ENCODE measurements at places on chromosomes 12 and 14.
A peak's percentile ranks its signal among the peaks of the same experiment; 100 is the strongest.

DNA sequence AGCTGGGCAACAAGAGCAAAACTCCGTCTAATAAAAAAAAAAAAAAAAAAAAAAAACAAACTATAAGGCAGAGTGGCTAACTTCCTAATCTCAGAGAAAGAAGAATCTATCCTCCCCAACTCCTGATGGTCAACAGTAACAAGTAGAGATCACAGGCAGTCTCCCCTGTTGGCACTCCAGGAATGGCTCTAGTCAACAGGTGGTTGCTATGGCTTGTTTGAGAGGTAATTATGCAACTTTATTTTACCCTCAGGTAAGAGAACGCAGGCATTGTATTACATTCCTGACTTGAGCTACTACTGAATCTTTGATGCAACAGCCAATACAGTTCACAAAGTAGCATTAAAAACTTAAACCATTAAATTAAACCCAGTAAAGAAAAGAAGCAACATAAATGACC, 180.3 kb downstream of the DICER1 start:
- no peak for DNase-seq

GRCh38 chr14:102764220-102764671, 13.0 kb upstream of the TRAF3 start:
- no peak for DNase-seq

DNA sequence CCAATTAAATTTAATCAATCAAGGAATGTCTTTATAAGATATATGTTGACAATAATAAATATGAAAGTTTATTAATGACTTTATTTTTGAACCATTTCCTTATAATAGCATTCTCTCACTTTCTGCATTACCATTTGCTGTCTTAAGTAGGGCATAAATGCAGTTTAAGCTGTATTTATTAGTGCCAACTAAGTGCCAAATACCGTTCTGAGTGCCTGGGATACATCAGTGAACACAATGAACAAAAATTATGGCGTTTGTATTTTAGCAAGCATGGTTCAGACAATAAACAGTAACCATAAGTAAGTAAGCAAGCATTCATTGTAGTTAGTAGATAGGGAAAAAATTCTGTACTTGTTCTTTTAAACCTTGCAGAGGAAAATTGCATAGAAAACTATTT, 145.8 kb downstream of the FUT8 start:
- DNase-seq = no peak

DNA sequence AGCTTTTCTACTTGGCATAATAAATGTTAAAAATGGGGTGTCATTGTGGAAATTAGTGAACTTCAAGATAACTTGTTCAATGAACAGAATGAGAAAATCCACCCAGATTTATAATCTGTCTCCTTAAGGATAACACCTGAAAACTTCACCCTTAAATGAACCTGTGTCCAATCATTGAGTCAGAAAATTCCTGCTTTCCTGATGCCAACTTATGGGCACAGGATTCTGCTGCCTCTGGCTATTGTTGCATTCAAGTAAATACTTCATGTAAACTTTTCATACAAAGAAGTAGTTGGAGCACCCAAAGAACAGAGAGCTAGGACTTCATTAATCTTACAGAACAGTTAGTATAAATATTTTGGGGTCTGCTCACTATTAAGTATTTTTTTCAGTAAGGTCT, 98.9 kb upstream of the PLEKHA5 start:
- DNase-seq = no peak

DNA sequence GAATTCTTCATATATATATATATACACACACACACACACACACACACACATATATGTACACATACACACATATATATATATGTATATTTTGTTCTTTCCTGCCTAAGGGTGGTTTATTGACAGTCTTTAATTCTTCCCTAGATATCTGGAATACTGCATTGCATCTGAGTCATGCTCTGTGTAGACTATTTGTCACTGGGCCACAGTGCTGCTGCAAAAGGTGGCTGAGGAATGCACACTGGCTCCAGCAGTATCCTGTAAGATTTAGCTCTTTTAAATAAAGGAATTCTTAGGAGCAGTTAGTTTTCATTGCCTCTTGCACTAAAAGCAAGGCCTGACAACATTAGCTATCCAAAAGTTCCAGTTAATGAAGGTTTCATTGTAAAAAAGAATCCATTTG, 200.9 kb downstream of the APAF1 start:
- no peak for DNase-seq

DNA sequence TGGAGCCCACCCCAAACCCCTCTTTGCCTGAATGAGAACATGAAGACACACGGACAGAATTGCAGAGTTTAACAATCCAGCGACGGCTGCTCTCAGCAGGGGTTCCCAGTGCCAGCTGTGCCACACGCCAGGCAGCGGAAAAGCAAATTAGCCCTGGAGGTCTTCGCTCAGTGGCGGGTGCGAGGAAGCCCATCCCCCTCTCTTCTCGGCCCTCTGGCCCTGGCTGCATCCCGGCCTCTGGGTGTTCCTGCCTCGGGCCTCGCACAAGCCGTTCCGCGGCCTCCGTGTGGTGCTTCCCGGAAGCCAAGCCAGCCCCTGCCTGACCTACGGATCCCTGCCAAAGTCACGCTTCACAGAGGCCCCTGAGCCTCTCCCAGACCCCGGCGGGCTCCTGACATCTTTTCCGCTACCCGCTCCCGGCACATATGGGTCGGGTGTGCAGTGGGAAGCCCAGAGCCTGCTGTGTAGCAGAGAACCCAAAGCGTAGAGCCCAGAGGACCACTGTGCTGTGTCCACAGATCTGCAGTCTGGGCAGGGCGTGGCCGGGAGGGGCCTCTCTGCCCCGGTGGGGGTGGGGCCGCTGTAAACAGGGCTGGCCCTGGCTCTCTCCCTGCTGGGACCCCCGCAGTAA, 70.7 kb upstream of the GALNT9 start:
- DNase-seq = no peak

- DNase-seq = peak; percentile 24
Measured at GRCh38 chr14:30214014-30214413, 286.4 kb upstream of the PRKD1 start.

DNA sequence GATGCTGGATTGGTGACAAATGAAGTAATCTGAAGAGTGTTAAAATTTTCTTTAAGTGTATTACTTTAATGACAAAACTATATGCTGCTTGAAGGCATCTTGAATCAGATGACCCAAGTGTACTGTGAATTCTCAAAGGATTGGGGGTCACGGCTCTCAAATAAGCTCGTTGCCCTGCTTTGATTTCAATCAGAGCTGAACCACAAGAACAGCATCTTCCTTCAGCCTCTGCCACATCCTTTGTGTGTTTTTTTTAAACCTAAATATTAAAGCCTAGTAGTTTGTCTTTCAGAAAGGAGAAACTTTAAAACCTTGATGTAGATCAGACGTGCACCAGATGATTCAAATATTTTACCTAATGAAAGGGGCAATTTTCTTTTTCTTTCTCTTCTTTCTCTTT, 11.7 kb downstream of the ELK3 start:
- DNase-seq = no peak

DNA sequence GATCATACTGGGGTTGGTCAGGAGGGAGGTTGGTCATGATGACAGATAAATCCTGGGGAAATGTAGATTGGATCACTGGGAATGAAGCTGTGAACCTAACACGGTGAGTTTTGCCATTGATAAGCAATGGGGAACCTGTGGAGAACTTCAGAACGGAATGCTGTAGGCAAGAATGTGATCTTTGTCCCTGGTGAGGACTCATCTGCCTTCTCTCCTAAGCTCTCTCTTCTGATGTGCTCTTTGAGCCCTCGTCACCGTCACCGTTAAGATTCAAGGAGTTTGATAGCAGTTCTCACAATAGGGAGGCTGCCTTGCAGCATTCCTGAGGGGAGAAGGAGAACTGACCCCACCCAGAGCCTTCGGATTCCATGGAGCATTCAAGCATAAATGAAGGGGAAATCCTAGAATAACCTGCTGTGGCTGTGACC, 217.6 kb downstream of the ANO6 start:
- no peak for DNase-seq

DNA sequence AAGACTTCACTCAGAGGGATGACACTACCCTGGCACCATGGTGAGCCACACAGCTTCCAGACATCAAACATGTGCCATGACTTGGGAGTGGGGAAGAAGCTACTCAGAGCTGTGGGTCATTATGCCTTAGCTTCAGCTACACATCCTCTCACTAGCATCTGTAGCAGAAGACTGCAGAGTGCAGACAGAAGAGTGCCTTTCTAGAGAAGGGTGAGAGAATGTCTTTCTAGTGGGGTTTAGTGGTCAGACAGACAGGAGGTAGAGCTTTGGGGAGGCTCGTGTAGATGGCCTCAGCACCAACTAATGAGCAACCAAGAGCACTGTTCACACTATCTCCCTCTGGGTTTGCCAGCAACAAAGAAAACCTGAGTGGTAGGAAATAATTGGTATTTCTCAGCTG, 4.9 kb upstream of the B4GALNT3 start:
- no peak for DNase-seq

DNA sequence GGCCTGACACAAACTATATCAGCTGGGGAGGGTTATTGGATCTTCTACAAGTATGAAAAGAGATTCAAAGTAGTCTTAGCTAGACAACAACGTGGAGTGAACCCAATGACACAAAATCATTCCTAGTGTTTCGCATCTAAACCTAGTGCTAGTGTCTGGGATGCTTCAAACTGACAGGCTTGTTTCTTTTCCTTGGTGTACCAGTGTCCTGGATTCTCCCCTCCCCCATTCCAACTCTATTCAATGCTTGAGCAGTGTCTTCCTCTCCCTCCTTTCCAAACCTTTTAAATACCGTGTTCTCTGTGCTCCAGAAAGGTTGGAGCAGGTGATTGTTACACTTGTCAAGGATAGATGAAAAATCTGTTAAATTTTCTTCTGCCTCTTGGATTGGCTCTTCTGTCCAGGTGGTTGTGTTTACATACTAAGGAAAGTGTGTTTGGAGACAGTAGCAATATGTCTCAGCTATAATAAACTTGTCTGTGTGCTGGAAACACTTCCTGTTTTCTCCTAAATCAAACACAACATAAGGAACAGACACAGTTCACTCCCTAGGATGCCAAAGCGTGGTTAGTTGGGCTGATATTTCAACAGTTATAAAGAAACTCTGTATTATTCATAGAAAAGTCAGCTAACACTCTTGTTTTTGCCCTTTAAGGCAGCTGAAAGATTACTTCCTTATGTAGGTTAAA, 14.4 kb upstream of the GUCY2C start:
- no peak for DNase-seq

DNA sequence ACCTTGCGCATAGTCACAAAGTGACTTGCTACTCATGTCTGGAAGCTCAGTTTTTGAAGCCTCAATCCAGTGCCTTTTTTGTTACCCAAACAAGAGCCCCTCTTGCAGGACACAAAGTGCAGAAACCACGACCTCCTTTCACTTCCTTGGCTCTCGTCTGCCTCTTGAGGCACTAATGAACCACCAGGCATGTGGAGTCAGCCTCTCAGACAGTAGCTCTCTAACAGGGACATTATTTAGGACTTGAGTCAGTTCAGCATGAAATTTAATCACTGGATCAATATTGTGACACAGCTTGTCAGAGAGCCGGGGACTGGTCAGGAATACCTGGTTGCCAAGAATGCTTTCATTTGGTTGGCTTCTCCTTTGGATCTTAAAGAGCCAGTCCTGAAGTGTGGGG, 46.7 kb downstream of the HSPB8 start:
- no peak for DNase-seq

GRCh38 chr14:22026527-22026926, 352.9 kb upstream of the OR4E1 start:
- no peak for DNase-seq

DNA sequence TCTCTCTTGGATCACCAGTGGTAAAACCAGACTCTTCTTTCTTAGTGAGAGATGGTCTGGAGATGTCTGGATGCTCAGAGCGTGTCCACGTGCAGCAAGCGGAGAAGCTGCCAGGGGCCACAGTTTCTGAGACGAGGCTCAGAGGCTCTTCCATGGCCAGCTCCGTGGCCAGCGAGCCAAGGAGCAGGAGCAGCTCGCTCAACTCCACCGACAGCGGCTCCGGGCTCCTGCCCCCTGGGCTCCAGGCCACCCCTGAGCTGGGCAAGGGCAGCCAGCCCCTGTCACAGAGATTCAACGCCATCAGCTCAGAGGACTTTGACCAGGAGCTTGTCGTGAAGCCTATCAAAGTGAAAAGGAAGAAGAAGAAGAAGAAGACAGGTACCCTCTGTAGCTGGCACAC, 69.0 kb downstream of the TECPR2 start:
- no peak for DNase-seq

- DNase-seq = no peak
Measured at GRCh38 chr14:80653956-80654355, 287.6 kb downstream of the CEP128 start.

DNA sequence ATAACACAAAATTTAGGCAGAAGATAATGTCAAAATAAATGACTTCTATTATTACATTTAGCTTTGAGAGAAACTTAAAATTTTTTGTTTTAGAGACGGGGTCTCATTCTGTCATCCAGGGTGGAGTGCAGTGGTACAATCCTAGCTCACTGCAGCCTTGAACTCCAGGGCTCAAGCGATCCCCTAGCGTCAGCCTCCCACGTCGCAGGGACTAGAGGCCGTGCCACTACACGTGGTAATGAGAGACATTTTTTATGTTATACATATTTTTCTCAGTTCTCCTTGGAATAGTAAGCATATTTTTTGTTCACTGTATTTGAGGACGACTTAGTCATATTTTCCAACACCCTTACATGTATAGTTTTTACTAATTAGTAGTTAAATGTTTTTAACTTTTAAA, 21.5 kb upstream of the NUDT4 start:
- no peak for DNase-seq

- DNase-seq = no peak
Measured at GRCh38 chr12:64760808-64761573, 1.8 kb upstream of the GNS start.

DNA sequence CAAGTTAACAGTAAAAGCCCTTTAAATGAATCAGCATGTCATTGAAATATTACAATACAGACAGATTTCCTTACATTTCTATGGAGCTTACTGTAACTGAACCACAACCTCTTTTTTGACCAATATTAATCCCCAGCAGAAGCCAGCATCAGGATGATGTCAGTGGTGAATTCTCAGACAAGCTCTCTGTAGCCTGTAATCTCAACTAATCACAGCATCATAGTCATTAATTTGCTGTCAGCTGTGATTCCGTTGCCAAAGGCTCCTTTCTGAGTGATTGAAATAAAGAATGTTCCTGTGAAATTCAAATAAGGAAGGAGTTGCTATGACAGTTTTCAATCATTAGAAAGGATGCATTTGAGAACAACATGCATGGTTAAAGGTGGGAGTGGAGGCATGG, 323.1 kb downstream of the PDZRN4 start:
- DNase-seq = no peak

GRCh38 chr12:58537278-58537677, 383.0 kb downstream of the LRIG3 start:
- DNase-seq = peak; percentile 70

Data from fibroblast of pulmonary artery (primary cell).